NCI-H2081 treated with DMSO at 0.1 percent for 48 hours (cell line): ENCODE measurements at places on chromosomes 1 and 21.
A peak's percentile ranks its signal among the peaks of the same experiment; 100 is the strongest.

GRCh38 chr1:216903382-216903740 lies 180.1 kb upstream of the ESRRG start:
- DNase-seq, result no peak

DNA sequence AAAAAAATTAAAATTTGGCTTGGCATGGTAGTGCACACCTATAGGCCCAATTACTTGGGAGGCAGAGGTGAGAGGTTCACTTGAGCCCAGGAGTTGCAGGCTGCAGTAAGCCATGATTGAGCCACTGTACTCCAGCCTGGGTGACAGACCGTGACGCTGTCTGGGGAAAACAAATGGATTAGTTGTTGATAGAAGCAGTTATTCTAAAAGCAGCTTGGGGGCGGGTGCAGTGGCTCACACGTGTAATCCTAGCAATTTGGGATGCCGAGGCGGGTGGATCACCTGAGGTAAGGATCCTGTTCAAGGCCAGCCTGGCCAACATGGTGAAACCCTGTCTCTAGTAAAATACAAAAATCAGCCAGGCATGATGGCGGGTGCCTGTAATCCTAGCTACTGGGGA lies 40.3 kb downstream of the KIF1B start:
- no peak for DNase-seq

- no peak for DNase-seq
Measured at GRCh38 chr1:6260961-6261614, at the start of gene GPR153. Gene GPR153, minus strand, starts transcription at chr1:6261098. Its CDS starts 6,193 bp downstream, at chr1:6254905.

GRCh38 chr21:25558123-25558522 lies 49.2 kb downstream of the MRPL39 start:
- DNase-seq, result no peak

- peak; percentile 59 for DNase-seq
Measured at GRCh38 chr21:39349211-39350093, 564 bp upstream of the HMGN1 start.

DNA sequence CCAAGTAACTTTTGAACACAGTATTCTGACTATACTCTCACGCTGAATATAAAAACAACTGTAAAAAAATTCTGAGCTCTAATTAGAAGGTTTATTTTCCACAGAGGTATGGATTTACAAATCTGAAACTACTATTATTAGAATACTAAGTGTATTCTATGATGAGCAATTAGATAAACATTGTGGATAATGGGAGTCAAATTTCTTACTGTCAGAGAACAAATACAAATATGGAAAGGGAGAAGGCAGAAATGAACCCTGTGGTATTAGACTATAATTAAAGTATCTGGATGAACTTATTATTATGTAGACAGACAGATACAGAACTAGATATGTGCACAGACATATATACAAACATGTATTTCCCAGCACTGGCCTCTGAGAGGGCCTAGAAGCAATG lies 22.6 kb downstream of the ALDH9A1 start:
- no peak for DNase-seq

GRCh38 chr1:154474802-154475201 lies 27.2 kb upstream of the TDRD10 start:
- no peak for DNase-seq

- no peak for DNase-seq
Measured at GRCh38 chr1:8202182-8202905, 115.6 kb upstream of the SLC45A1 start.

DNA sequence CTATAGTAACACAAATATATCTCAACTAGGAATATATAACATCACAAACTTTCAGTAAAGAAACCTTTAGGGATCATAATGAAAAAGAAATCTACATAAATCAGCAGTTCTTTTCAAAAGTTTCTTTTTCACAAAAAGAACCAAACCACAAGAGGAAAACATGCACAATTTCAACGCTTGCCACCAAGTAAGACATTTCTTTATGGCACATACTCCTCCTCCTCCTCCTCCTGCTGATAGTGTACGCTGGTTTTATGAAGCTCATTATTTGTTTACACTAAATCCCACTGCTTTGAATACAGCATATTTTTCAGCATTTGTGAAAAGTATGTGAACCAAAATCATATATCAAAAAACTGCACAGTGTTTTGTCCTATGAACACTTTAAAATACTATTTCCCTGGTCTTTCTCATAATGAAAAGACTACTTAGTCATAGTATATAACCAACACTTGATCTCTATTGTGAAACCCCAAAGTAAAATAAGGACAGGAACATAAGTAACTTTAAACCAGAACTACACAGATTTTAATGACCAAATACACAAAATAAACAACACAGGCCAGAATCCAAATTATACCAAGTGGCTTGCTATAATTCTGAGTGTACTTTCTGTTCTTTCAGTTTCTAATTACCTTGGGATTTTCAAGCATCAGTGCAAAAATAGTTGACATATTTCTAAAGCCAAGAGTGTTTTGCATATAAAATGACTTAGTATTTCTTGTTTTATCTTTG lies 184.2 kb downstream of the EIF4G3 start:
- DNase-seq, result no peak

DNA sequence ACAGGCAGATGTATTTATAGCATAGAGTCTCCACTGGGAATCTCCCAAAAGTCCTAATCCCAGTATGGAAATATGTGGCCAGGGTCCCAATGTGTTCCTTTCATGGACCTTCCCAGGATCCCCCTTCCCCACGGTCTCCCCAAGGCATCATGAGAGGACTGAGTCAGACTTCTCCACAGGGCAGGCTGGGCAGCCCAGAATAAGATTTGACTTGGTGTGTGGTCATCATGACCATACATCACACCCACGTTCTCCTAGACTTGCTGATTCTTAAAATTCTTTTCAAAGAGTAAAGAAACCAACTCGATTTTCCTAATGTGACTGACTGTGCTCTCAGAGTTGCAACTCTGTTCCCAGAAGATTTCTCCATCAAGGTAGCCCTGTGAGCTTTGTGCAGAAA lies 93.9 kb upstream of the CD34 start:
- DNase-seq, result no peak

DNA sequence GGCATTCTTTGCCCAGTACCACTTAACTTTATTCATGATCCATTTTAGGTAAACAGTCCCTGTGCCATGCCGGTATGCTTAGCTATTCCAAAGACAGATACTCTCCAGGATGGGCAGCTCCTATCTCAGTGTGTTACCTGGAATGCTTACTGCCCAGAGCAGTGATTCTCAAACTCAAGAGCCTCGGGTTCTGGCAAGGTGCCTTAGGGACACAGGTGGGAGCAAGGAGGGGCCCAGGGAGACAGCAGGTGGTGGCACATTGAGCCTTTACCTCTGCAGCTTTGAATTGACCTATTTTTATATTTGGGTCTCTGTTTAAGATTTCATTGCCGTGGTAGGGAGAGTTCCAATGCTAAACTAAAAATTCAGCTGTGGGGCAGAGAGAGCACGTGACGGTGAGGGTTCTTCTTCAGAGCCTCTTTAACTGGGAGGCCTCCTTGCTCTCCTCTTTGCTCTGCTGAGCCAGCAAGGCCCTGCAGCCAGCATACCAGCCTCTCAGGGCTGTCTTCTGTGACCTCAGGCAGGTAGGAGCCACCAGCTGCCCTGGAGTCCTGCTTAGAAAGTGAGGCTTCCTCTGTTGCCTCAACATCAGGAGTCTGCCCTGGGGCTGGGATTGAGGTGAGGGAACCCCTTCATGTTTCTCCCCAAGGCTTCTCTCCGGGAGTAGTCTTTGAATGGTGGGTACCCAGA lies 20.2 kb downstream of the PHGDH start:
- DNase-seq, result no peak

DNA sequence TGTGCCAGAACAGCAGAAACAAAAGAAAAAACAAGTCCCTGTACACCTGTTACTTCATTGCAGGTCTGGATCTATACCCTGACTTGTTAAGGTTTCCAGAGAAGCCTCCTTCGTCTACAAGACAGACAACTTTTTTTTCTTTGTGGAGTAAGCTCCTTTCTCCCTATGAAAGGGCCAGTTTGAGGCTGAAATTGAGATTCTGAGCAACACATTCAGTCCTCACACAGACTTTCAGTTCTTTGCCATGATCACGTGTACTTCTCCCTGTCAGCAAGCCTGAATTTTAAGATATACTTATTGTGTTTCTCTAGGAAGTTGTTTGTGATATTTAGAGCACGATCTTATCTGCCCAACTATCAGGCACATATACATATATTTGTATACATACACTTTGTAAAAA lies 374.0 kb downstream of the NTNG1 start:
- DNase-seq, result no peak

GRCh38 chr1:67937010-67937409 lies 103.7 kb upstream of the GNG12 start:
- no peak for DNase-seq

- no peak for DNase-seq
Measured at GRCh38 chr1:47367651-47368050, 34.1 kb downstream of the CMPK1 start.

- DNase-seq, result no peak
Measured at GRCh38 chr21:34202553-34203372, 129.4 kb downstream of the MRPS6 start.

GRCh38 chr1:160207771-160208556 lies 2.8 kb downstream of the PEA15 start:
- DNase-seq, result no peak

GRCh38 chr1:2638466-2639115 lies 5.8 kb upstream of the MMEL1 start:
- no peak for DNase-seq

DNA sequence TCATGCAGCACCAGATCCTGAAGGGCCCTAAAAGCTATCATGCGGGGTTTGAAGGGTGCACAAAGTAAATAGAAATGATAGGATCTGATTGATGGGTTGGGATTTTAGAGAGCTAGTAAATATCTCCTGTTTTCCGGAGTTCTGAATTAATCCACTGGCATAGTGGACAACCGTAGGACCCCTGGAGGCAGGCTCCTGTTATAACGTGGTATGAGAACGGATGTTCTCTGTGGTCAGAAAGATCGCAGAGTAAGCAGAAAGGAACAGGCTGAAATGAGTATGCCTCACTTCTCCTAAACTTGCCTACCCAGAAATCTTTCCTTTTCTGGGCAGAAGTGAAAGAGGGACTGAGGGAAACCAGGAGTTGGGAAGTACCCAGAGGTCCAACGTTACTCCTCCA lies 470.8 kb downstream of the AJAP1 start:
- no peak for DNase-seq

DNA sequence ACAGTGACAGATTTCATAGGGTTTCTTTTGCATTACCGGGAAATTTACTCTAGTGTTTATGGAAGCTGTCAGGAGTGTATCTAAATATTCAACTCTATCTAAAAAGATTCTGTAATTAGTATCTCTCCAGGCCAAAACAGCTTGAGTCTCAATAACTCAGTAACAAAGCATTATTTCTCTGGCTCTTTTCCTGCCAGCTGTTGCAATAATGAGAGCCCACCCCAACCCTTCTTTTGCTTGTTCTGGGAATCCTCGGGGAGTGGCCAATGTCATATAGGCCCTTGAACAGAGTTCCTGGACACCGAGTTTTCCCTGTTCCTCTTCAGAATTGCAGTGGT lies 120.1 kb upstream of the SGIP1 start:
- no peak for DNase-seq

GRCh38 chr1:2533365-2533764 lies 3.3 kb upstream of the HES5 start:
- DNase-seq, result no peak

DNA sequence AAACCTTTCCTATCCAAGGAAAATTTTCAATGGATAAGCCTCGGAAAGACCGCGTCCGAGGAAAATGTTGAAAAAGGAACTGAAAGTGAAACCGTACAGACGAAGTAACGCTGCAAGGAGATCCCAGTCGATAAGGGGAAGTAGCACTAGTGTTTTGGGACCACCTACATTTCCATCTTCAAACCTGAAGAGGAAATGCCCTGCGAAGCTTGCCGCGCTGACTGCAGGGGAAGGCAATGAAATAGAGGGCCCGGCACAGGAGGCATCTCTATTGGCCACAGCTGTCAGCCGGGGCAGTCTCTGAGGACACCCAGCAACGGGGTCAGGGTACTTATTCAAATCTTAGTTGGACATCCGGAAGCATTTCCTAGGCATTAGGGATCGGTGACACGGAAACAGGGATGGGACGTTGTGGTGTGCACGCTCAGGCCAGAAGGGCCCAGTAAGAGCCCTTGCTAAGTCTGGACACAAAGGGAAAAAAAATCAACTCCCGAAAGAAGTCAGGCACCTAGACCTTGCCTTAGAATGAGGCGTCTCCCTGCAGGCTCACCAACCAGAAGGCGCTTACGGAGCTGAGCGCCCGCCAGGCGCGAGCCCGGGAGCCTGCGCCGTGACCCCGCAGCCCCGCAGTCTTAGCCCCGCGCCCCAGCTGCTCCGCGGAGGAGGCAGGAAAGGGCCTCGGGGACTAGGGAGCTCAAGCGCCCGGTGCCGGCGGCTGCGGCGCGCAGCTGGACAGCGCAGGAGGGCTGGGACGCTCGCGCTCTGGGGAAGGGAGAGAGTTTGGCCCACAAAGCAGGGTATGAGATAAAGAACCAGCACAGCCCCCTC lies 655 bp downstream of the USF1 start:
- DNase-seq, result peak; percentile 12
